Activated naive CD4-positive, alpha-beta T cell treated with Interleukin-2 at 50 U/mL for 16 hours (primary cell): ENCODE measurements at places on chromosomes 2 and 18.

GRCh38 chr2:43754180-43754579, 19.7 kb upstream of the DYNC2LI1 start:
- no peak for DNase-seq

DNA sequence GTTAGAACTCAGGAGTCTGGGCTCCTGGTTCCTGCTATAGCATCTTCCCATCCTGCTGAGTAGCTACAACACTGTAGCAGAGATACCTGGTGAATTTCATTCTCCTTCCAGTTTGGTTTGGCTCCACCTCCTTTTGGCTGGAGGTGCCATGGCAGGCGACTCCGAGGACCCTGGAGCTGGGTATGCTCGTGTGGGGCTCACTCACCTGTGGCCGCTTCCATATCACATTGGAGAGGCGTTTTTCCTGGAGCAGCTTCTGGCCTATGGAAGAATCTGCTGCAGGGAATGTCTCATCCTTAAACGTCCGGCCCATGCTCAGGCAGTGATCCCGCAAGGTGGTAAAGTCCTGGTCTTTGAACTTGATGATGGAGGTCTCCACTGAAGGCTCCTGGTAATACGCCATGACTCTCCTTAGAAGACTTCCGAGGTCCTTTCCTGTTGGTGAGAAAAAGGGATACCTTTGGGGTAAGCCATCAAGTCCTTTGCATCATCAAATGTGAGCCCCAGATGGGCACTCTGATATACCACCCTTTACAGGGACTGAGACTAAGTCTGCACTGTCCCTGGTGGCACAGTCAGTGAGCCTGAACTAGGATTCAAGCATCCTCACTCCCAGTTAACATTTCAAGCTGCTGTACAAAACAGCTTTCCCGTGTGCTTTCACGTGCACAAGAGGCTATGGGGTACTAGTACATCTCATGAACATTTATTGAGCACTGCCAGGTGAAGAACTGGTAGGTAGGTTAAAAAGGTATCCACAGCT, 20.1 kb downstream of the CAPN13 start:
- DNase-seq, result no peak

GRCh38 chr18:56003720-56004088, 415.7 kb upstream of the TCF4 start:
- DNase-seq, result no peak

GRCh38 chr2:230695551-230695950, 17.1 kb upstream of the CAB39 start:
- DNase-seq, result no peak

DNA sequence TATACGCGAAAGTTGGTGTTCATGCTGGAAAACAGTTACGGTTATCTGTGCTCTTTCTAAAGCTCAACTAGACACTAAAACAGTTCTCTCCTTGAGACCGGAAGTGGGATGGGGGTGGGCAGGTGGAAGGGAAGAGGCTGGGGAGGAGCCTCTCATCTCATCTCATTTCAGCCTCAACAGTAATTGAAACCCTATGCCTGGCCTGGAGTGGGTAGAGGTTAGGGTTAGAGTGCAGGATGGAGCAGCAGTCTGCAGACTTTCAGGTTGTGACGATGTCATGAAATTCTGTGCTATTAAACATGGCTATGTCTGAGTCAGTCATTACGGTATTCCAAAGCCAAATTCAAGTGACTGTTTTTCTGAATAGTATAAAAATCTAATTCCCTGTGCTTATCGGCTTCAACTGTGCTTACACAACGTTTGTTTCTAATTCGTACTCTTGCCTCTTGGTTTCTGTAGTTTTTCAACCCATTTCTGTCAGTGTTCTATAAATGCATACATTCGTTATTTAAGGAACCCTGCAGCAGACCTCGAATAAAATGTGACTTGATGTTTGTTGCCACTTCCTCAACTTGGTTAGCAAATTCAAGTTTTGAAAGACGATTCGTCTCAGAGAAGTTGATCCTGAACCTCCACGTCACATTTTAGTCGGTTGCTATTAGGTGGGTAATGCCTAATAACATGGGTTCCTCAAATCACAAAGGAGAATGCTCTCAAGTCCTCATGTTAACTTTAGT, 75.8 kb upstream of the TCF7L1 start:
- DNase-seq, result no peak

- no peak for DNase-seq
These were observed 53.0 kb downstream of the TRIP12 start for GRCh38 chr2:229868794-229869193.

GRCh38 chr2:69381337-69381737, 5.7 kb downstream of the GFPT1 start:
- DNase-seq, result peak; percentile 4

GRCh38 chr2:86499326-86499725, 58.2 kb downstream of the KDM3A start:
- no peak for DNase-seq

DNA sequence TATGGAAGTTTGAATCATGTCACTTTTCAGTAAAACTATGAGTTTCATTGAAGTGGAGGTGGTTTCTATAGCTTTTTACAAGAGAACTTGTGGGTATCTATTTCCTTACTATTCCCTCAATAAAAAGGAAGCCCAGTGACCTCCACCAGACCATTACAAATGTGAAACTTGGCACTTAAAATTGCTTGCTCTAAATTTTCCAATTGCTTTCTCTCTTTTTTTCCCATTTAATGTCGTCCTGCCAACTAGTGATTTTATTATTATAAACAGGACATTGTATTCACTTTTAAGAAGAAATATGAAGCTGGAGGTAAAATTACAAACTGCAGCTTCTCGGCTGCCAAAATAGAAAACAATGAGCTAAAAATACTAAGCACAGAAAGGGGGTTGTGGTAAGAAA, 208.2 kb upstream of the ALPP start:
- no peak for DNase-seq

DNA sequence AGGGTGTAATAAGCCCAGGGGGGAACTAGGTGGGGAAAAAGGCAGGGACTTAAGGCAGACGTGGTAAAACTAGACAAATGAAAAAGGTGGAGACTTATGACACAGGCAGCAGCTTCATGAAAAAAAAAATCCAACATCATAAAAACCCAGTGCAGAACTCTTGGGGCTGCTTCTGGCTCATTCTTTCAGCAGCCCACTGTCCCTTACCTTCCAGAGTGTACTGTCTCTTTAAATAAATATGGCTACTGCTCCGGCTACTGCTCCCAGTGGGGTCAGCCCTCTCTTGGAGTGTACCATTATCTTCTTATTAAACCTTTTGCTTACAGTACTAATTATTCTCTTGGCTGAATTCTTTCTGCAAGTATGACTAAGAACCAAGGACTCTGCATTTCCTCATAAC, 699.5 kb downstream of the DSC3 start:
- DNase-seq, result no peak

GRCh38 chr18:2978661-2979106, 34.3 kb downstream of the LPIN2 start:
- peak; percentile 46 for DNase-seq

DNA sequence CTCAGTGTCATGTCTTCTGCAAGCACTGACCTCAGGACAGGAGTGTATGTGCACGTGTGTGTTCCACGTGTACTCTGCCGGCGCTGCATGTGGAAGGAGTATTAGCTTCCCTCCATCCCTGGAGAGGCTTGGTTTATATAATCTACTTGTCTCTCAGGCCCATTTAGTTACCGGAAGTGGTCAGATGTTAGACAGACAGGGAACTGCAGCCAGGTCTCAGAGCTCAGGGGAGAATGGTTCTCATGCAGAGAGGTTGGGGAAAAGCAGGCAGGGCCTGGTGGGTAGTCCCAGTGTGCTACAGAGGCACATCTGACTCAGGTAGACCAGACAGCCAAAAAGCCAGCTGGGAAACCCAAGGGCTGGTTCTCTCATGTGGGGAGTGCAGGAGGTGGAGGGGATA, 167.9 kb downstream of the CTIF start:
- DNase-seq, result no peak

GRCh38 chr18:6004119-6004518, 108.8 kb upstream of the TMEM200C start:
- no peak for DNase-seq

DNA sequence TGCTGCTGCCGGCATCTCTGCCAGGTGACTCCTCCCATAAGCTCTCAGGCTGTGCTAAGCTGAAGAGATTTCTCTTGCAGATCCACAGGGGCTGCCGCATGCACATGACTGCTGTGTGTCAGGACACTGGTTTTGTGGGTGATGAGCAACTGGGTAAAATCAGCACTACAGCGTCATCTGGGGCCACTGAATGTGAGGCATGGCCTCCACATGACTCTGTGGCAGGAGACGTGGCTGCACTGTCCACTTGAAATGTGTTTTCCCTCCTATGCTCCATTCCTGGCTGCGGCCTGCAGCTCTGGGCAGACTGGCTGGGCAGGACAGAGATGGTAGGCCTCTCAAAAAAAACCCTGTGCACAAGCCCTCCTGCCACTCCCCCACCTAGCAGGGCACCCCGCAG, 63.6 kb downstream of the MARCO start:
- no peak for DNase-seq

DNA sequence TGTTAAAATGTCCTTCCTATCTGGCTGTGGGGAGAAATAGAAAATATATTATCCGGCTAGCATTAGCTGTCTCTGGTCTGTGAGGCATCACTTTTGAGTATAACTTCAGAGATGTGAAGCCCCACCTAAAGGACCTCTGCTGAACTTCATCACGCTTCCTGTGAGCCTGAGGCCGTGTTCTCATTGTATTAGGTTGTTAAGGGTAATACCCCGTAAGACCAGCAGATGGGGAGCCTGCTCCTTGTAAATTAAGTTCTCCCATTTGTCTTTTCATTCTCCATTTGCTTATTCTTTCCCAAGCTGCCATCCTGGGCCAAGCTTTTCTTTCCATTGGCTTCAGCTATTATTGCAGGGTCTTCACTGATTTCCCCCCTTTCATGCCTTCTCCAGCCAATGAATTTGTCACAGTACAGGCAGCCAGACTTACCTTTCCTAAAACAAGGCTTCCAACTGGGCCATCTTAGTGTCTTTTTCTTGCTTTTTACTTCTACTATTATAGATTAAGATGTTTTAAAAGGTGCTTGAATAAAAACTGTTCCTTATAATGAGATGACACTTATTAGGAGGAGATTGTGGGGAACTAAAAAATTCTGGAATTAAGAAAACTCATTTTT, 12.4 kb downstream of the NIF3L1 start:
- peak; percentile 67 for DNase-seq

- DNase-seq, result no peak
These were observed 562.6 kb downstream of the SPAG16 start for GRCh38 chr2:213846856-213847255.

DNA sequence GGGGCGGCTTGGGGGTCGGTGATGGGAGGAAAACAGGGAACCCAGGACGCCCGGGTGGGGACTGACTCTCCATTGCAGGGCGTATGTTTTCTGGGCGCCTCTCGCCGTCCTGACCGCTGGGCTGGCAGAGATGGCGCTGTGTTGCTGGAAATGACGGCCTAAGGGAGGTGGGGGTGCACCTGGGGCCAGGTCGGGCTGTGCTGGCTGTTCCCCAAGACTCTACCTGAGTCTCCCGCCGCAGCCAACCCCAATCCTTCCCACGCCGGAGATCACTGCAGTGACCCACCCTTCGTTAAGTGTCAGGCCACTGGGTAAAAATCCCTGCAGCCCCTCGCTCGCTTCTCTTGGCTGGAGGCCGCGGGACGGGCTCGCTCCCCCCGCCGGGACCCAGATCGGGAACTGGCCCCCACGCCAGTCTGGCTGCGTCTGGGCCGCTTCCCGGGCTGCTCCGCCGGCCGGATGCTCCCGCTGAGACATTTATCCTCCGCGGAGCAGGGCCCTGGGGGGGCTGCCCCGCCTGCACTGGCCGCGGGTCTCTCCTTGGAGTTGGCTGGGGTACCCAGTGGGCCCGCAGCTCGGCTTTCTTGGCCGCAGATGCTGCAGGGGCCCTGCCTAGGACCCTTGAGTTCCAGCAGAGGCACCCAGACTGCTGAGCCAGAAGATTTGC, 7.8 kb upstream of the ARMC9 start:
- DNase-seq, result no peak

DNA sequence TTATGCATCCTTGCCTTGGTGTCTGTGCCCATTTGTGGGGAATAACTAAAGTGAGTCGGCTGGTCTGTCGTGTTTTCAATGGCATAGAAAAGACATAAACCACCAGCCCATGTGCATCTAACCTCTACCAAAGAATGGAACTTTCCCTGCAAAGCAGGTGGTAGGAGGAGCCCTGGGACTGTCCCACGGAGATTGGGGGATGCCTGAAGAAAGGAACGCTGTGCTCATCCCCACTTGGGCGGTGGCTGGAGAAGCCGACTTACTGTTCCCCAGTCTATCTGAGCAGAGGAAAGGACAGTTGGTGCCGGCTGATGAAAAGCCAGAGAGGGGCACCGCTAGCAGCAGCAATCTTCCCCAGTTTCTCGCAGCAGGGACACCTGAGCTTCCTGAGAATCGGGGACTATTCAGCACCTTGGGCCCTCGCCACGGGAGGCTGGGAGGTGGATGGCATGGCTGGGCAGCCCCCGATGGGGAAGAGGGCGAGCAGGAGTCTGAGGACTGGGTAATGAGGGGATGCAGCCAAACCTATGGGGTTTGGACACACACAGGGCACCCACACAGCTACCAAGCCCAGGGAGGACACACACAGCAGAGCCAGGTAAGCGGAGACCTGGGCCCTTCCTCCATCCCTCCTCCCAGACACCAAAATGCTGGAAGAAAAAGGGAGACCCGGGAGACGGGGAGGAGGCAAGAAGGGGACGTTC, 53.7 kb upstream of the AGAP1 start:
- DNase-seq, result no peak

GRCh38 chr2:236083934-236084333, 84.3 kb downstream of the GBX2 start:
- DNase-seq, result no peak

GRCh38 chr18:73462092-73462491, 594.3 kb upstream of the NETO1 start:
- DNase-seq, result no peak

- no peak for DNase-seq
These were observed 114.8 kb downstream of the TMEM163 start for GRCh38 chr2:134603966-134604365.

- no peak for DNase-seq
These were observed 17.9 kb downstream of the TMEM37 start for GRCh38 chr2:119449521-119449920.

GRCh38 chr18:68467329-68467728, 247.6 kb downstream of the TMX3 start:
- no peak for DNase-seq

GRCh38 chr2:151085181-151085611, 176.5 kb downstream of the RBM43 start:
- DNase-seq, result no peak

DNA sequence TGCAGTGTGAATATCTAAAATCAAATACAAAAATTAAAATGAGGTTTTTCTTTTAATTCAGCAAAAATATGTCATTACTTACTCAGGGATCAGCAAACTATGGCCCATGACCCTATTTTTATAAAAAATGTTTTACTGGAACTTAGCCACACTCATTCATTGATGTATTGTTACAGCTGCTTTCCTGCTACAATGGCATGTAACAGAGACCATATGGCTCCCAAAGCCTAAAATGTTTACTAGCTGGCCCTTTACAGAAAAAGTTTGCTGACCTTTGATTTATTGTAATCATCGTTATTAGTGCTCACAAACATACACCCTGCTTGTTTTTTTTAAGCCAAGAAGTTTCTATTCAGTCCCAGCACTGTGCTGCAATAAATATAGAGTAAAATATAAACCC, 120.3 kb downstream of the PLA2R1 start:
- DNase-seq, result no peak

- DNase-seq, result no peak
These were observed 141.0 kb downstream of the MAP2 start for GRCh38 chr2:209564816-209565215.
